ENCODE measurements at places on chromosomes 1 and 21. TPM values are rescaled to one million over a fixed set of nuclear protein-coding genes. Genes with fewer than 3 reads are reported as not detected.

APP gene
- 1,303 TPM for total RNA-seq

SH2D1B gene
- total RNA-seq: 0.76 TPM

CAMK2N1 gene
- 80.6 TPM for total RNA-seq

ETV3L gene
- total RNA-seq: not detected

CACNA1E gene
- total RNA-seq: 0.19 TPM

KRTAP7-1 gene
- not detected for total RNA-seq

GLMN gene
- 7.9 TPM for total RNA-seq

ECM1 gene
- total RNA-seq: 9.2 TPM

MYOC gene
- total RNA-seq: 0.66 TPM

DNA sequence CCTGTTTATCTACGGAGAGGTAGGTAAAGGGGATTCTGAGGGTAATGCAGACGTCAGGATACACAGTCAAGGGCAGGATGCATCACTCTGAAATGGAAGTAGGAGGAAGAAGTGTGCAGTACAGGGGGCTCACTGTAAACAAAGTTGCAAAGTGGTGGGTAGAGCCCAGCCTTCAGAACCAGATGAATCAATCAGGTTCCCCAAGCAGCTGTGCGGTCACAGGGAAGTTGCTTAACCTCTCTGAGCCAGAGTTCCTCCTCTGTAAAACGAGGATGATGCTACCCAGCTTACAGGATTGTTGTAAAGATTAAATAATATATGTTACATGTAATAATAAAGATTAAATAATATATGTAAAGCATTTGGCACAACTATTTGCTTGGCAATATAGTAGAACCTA is 13.5 kb upstream of the MYOM3 start:
- no peaks in the 10 kb centered on the region for H3K36me3 ChIP-seq
- H3K27me3 ChIP-seq: no peaks in the 10 kb centered on the region
- peaks cover 3% of the 10 kb centered on the region for H3K4me1 ChIP-seq

- DNase-seq: no peak
- no peaks in the 10 kb centered on the region for H3K4me1 ChIP-seq
- H3K36me3 ChIP-seq: peaks cover 84% of the 10 kb centered on the region
- H3K27me3 ChIP-seq: no peaks in the 10 kb centered on the region
- no peak overlapping the region for H3K27ac ChIP-seq
- H3K4me3 ChIP-seq: no peak overlapping the region
Measured at GRCh38 chr1:169122976-169123375, 16.5 kb downstream of the ATP1B1 start.

DNA sequence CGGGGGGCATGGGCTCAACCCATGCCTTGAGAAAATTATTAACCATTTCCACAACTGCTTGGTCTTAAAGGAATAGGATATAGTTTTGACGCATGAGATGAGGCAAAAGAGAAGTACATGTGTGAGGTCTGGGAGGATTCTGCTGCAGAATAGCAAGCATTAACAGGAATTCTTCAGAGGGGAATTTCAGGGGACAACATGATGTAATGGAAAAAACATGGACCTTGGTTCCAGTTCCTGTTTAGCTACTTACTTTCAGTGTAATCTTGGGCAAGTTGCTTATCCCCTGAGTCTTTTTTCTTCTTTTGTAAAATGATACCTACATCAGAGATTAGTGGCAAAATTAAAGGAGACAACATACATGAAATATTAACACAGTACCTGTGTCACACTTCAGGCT is 85.6 kb downstream of the PRRX1 start:
- H3K4me3 ChIP-seq: no peak overlapping the region
- no peaks in the 10 kb centered on the region for H3K27me3 ChIP-seq
- H3K27ac ChIP-seq: no peak overlapping the region
- H3K36me3 ChIP-seq: no peaks in the 10 kb centered on the region
- DNase-seq: no peak

- H3K36me3 ChIP-seq: no peaks in the 10 kb centered on the region
- no peak for DNase-seq
- H3K4me3 ChIP-seq: no peak overlapping the region
- no peaks in the 10 kb centered on the region for H3K27me3 ChIP-seq
- H3K27ac ChIP-seq: no peak overlapping the region
Measured at GRCh38 chr1:97097404-97097925, 375.9 kb downstream of the PTBP2 start.

DNA sequence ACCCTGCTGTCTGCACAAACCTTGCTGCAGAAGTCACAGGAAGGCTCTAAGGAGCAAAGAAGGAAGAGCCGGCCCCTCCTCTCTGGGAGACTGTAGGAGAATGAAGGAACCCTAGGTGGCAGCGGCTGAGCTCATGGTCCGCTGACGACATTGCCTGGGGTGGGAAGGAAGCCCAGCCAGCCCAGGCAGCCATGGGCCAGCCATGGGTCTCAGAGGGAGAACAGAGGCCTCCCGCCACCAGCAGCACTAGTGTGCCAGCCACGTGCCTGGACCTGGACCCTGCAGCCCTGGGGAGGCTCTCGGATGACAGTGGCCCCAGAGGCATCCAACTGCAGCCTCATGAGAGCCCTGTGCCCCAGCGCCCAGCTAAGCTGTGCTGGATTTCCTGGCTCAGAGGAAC is 49.2 kb upstream of the POFUT2 start:
- no peak overlapping the region for H3K27ac ChIP-seq
- H3K36me3 ChIP-seq: no peaks in the 10 kb centered on the region
- no peaks in the 10 kb centered on the region for H3K4me1 ChIP-seq
- peak; percentile 79 for DNase-seq
- no peaks in the 10 kb centered on the region for H3K27me3 ChIP-seq
- no peak overlapping the region for H3K4me3 ChIP-seq

DNA sequence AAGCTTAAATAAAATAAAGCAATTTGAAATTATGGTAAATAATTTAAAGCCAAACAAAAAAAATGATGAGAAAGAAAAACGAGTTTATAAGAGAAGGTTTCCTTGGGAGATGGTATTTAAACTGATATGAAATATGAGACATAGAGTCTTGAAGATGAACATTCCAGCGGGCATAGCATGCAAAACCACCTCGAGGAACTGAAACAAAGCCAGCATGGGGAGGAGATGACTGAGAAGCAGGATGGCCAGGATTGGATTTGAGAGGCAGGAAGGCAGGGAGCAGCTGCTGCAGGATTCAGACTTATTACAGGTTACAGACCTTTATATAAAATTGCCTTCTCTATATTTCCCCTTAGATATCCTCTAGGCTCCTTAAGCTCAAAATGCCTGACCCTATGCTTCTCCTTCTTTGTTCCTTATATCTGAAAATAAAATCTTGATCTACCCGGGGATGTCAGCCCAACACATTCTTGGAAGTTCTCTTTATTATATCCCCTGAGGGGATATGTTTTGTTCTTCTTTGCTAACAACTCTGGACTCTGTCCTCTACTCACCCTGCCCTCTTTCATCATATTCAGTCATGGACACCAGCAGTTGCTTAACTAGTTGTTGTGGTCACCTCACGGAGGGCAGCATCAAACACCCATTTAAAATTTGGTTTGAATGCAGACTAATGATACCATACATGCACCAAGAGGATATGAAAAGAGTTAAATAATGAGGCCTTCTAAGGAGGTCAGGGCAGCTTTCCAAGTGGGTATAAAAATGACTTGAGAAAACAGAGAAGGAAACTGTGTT is 719.1 kb upstream of the B3GALT2 start:
- no peak overlapping the region for H3K27ac ChIP-seq
- no peaks in the 10 kb centered on the region for H3K27me3 ChIP-seq

DNA sequence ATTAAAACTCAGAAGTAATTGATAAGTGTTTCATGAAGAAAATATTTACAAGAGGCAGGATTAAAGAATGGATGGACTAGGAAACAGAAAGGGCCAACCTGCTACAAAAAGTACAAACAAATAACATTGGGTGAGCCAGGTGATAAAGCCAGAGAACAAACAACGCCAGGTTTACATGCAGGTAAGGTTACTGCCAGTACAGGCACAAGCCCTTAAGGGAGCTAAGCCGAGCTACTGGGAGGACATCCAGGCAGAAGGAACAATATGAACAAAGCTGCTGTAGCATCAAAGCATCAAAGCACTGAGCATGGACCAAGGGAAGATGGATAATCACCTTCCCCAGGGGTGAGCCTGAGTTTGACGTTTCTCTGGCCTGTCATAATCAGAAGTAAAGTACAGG is 380.7 kb downstream of the SEC16B start:
- no peak overlapping the region for H3K27ac ChIP-seq
- no peaks in the 10 kb centered on the region for H3K4me1 ChIP-seq
- no peaks in the 10 kb centered on the region for H3K27me3 ChIP-seq
- no peaks in the 10 kb centered on the region for H3K36me3 ChIP-seq
- DNase-seq: no peak
- H3K4me3 ChIP-seq: no peak overlapping the region

DNA sequence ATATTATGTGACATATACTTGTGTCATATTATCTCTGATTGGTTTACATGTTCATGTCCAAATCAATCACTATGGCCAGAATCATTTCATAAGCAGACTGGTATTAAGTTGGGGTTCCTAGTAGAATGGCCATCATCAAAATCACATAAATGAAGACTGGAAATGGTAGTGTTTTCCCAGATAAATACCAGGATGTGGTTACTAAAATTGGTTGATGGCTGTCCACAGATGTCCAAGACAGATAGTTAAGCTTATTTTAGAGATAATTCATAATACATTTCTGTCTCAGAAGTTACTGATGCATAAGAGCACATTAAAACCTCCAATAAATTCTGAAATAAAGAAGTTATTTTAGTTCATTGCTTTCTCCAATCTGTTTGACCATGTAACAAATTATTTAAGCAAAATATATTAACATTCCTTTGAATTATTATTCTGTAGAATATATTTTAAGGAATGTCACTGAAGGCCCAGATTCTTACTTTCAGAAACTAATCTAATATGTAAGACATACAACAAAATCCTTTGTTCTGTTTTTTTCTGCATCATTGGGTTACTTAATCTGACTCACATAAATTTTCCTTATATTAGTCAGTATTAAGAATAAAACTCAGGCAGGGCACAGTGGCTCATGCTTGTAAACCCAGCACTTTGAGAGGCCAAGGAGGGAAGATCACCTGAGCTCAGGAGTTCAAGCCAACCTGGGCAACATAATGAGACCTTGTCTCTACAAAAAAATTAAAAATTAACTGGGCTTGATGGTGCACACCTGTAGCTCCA is 483.9 kb downstream of the PTPRC start:
- DNase-seq: no peak
- H3K36me3 ChIP-seq: no peaks in the 10 kb centered on the region
- no peaks in the 10 kb centered on the region for H3K4me1 ChIP-seq
- H3K4me3 ChIP-seq: no peak overlapping the region
- no peak overlapping the region for H3K27ac ChIP-seq

GRCh38 chr21:28580585-28580984 is 412.1 kb downstream of the LTN1 start:
- no peaks in the 10 kb centered on the region for H3K27me3 ChIP-seq
- H3K27ac ChIP-seq: no peak overlapping the region
- no peak overlapping the region for H3K4me3 ChIP-seq
- no peak for DNase-seq
- H3K36me3 ChIP-seq: no peaks in the 10 kb centered on the region

- no peak for DNase-seq
- H3K4me1 ChIP-seq: no peaks in the 10 kb centered on the region
- H3K4me3 ChIP-seq: no peak overlapping the region
- H3K27ac ChIP-seq: peak overlapping the region; percentile 79
- H3K36me3 ChIP-seq: peaks cover 14% of the 10 kb centered on the region
Measured at GRCh38 chr1:151370211-151370911, 2.1 kb downstream of the SELENBP1 start.

DNA sequence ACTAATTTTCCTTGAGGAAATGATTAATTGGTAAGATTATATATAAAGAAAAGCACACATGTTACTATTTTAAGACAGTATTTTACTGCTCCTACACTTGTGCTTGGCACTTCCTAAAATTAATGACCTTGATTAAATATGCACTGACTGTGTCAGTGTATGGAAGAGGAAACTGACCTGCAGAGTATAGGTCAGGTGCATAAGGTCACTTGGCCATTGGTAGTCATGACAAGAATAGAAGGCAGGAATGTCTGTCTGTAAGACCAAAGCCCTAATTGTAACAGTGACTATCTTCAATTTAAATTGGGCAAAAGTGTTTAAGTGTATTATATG is 128.0 kb upstream of the KCNK2 start:
- no peaks in the 10 kb centered on the region for H3K4me1 ChIP-seq
- H3K27ac ChIP-seq: no peak overlapping the region
- H3K27me3 ChIP-seq: no peaks in the 10 kb centered on the region
- H3K4me3 ChIP-seq: no peak overlapping the region

DNA sequence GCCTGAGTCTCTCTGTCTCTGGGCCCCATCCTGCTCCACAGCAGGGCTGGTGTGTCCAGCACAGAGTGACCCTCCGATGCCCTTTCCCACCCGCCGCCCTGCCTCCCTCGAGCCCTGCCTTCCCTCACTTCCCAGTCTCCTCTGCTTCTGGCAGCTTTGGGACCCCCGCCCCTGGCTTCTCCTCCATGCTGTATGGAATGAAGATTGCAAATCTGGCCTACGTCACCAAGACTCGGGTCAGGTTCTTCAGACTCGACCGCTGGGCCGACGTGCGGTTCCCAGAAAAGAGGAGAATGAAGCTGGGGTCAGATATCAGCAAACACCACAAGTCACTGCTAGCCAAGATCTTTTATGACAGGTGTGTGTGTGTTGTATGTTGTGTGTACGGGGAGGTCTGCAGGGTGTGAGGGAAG is 14.3 kb downstream of the MOV10 start:
- no peak overlapping the region for H3K27ac ChIP-seq
- no peaks in the 10 kb centered on the region for H3K4me1 ChIP-seq
- H3K27me3 ChIP-seq: no peaks in the 10 kb centered on the region
- DNase-seq: no peak
- no peak overlapping the region for H3K4me3 ChIP-seq
- H3K36me3 ChIP-seq: peaks cover 26% of the 10 kb centered on the region

DNA sequence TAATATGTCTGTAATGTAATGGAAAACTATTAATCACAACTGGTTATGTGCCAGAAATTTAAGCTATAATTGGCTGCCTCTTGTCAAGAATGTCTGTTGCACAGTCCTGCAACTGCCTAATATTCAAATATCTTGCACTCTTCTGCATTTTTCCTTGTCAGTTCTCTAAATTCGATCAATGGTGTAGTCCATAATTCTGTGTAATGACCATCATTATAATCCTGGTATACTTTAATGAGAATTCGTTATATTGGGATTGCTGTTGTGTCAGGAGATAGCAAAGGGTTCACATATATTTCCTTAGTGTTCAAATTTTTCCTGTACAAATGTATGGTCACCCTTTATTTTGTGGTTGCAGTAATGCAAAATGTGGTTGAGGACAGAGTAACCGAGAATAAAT is 4.8 kb downstream of the NTNG1 start:
- DNase-seq: no peak
- H3K4me3 ChIP-seq: no peak overlapping the region
- H3K4me1 ChIP-seq: no peaks in the 10 kb centered on the region

DNA sequence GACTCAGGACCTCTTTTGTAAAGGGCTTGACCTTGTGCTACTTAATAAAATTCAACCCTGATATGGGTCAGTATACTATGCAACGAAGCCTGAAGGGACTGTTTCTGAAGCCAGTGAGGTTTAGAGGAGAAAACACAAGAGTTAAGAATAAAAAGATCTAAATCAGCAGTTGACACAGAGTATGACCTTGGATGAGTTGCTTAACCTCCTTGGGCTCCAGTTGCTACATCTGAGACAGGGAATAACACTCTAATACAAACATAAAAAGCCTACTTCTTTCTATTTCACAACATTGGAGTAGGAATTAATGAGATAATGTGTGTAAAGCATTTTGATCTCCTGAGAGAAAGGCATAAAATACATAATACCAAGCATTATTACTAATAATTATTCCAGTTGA is 882.4 kb upstream of the ADGRL2 start:
- no peaks in the 10 kb centered on the region for H3K36me3 ChIP-seq
- H3K27ac ChIP-seq: no peak overlapping the region
- no peak overlapping the region for H3K4me3 ChIP-seq
- peak; percentile 14 for DNase-seq
- H3K4me1 ChIP-seq: no peaks in the 10 kb centered on the region

- DNase-seq: no peak
- H3K4me1 ChIP-seq: no peaks in the 10 kb centered on the region
- no peaks in the 10 kb centered on the region for H3K27me3 ChIP-seq
- no peak overlapping the region for H3K4me3 ChIP-seq
Measured at GRCh38 chr1:35560256-35561225, 2.9 kb downstream of the NCDN start.

All from kidney (tissue), 22 donors.